Neural progenitor cell (in vitro differentiated cells): ENCODE measurements at places on chromosomes 2 and 18.

GRCh38 chr2:62055724-62056336 lies 140.1 kb upstream of the B3GNT2 start:
- DNase-seq = no peak

DNA sequence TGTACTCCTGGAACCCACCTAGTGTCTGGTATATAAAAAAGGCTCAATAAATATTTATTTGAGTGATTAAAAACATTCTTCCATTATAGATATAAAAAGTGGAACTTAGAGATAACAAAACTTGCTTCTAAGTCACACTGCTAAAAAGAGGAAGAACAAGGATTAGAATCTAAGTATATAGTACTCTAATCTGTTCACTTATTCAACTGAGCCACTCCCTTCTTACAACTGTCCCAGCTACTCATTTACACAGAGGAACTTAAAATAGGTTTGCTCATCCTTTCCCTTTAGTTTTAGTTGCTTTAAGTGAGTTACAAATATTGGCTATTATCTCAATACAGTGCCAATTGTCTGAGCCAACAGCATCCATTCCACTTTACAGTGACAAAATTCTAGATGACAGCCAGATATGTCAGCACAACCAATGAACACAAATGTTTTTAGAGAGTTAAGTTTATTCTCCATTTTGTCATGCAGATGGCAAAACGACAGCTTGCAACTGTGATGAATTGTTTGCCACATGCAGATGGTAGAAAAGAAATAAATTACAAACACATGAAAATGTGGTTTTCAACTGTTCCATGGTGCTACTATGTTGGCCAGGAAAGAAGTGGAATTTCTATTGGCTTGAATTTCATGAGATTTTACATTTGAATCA lies 280.7 kb upstream of the ZC3H15 start:
- no peak for DNase-seq

DNA sequence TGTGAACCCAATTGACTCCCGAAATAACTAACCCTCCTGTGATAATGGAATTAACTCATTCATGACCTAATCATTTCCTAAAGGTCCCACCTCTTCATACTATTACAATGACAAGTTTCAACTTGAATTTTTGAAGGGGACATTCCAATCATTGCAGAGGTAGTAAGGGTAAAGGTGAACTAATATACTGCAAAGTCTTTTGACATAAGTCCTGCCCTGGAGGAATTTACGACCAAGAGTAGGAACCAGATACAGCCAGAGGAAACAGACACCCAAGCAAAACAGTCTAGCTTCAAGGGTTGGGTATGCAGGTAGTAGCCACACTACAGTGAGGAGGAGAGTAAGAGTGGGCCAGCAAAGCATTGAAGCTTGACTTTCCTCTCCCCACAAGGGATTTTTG lies 1.2 kb upstream of the SRBD1 start:
- DNase-seq = no peak

DNA sequence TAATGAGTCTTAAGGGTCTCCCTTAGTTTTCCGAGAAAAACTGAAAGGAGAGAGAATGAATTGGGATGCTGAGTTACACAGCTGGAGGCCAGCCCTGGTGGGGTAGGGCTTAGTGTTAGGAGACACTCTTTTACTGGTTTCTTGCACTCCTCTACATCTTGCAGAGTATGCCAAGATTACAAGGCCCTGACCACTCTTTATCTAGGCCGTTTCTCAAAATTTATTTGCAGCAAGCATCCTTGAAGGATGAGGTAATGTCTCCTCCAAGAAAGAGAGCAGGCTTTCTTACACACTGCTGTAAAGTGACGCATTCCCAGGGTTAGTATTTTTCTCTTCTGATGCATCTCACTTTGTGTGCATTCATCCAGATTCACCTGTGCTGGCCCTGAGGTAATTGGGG lies 166.2 kb downstream of the TDRD15 start:
- peak; percentile 38 for DNase-seq

- DNase-seq = no peak
These were observed 115.5 kb upstream of the KLHL14 start for GRCh38 chr18:32888306-32888705.

- no peak for DNase-seq
These were observed 7.9 kb downstream of the IMPA2 start for GRCh38 chr18:11989174-11989573.

DNA sequence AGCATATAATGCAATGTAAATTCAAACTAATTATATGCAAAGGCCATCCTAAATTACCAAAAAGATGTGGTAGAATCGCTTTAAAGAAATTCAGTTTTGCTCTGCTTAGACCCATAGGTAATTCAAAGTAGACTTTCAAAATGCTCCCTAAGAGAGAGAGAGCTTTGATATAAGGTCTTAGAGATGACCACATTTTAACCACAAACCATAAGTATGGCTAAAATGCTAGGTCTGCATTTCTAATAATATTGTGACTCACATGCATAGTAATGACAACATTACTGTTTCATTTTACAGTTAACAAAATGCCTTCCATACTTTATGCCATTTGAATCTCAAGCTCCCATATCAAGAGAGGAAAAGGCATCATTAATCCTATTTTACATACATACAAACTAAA lies 144.5 kb downstream of the RAD51AP2 start:
- DNase-seq = no peak

DNA sequence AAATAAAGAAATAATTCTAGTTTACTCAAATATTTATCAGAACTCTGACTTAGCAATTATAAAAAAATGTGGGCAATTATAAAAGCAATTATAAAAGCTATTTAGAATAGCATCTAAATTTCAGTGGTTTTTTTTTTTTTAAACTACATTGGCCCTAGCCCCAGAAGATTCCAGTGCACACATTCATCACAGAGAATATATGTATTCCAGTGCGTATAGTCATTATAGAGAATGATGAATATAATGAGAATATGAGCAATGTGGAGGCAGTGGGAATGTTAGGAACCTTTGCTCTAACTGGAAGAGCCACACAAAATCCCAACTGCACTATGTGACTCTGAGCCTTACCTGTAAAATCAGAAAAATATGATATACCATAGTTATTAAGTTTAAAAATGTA lies 10.5 kb downstream of the MAP3K2 start:
- no peak for DNase-seq

DNA sequence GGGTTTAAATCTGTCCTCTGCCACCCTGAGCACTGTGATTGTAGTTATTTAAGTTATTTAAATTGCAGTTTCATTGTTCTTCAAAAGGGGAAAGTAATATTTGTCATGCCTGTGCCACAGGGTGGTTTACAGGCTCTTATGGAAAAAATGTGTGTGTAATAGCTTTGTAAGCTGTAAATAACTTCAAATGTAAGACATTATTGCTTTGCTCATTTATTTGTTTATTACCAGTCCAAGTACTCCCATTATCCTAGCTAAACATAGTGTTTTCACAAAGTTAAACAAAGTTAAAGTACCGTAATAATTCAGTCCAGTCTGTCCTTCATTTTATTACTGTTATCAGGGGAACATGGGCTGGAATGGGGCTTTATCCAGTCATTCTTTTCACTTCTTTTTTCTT lies 43.4 kb upstream of the IGFBP2 start:
- no peak for DNase-seq

- DNase-seq = no peak
These were observed 16.9 kb upstream of the COL6A3 start for GRCh38 chr2:237430861-237431260.

DNA sequence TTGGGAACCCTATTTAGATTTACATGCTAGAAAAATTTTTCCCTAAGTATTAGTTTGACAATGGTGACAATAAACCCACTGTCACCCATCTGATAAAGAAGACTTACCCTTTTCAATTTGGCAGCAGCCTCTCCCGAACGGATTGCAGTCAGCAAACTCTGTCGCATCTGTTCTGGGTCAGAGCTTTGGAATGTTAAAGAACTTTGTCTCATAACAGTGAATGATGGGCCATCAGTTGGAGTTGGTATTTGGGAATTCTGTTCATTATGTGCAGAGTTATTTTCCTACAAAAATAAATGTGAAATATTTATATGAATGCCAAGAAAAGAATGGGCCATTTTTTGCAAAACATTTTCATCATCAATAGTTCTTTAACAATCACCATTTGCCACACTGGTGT lies 70.8 kb upstream of the GRB14 start:
- DNase-seq = no peak

DNA sequence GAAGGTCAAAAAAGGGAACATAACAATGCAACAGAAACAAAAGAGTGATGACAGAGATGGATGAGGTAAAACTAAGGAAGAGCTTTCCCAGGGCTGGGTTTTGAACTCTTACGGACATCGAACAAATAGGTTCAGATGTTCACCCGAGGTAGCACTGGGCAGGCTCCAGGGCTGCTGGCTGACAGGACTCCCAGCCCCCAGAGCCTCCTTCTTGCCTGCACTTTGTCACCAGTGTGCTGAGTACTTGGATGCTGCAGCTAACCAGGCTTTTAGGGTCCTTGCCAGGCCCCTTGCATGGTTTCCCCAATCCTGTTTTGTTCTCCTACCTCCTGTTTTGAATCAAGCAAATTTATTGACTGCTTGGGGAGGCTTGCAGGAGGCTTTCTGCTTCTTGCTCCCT lies 322.9 kb downstream of the DYSF start:
- DNase-seq = no peak

- peak; percentile 33 for DNase-seq
These were observed 155.1 kb upstream of the LMAN1 start for GRCh38 chr18:59514203-59514602.

DNA sequence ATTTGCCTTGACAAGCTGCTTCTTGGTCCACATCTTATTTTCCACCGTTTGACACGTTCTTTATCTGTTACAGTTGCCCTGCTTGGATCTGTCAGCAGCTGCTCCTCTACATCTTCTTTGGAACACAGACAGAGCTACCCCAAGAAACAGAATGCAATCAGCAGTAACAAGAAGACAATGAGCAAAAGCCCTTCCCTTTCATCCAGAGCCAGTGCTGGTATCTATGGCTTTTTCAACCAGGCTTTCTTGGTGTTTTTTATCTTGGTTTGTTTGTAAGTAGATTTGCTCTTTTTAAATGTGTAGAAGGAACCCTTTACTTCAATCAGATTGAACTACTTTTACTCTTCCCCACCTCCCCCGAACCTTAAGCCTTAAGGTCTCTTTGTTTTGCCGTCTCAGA lies 41.9 kb downstream of the CLIP4 start:
- peak; percentile 54 for DNase-seq

DNA sequence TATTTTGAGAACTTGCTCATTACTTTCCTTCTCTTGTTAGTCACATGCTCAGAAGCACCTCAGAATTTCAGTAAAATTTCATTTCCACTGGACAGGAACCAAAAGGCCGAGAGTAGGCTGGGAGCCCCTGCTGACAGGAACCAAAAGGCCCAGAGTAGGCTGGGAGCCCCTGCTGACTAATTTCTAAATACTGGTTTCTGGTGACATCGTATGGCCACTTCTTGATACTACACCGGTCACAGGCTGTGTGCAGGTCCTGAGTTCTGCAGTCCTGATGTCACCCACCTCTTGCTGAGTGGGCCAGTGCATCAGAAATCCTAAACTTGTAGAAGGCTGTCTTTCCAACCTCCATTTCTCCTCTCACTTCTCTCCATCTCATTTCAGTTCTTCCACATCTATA lies 17.7 kb upstream of the EN1 start:
- peak; percentile 69 for DNase-seq

- DNase-seq = no peak
These were observed 169.6 kb upstream of the HDAC4 start for GRCh38 chr2:239570216-239570925.

- peak; percentile 34 for DNase-seq
These were observed 108.6 kb downstream of the COMMD1 start for GRCh38 chr2:62014102-62014501.

DNA sequence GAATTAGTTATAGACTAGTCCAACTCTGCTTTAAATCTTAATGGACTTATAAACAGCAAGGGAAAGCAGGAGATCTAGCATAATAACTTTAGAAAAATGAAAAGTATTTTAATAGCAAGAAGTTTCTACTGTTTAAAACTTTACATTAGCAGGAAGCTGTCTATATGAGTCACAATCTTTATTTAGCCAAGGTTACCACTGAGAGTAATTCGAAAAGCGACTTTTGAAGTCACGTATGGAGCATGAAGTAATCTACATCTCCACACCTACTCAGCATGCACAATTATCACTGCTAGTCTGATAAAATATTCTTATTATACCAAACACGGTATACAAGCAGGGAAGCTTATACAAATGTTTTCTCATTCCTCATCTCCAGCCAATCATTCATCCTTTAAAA lies 515.4 kb upstream of the SOX11 start:
- no peak for DNase-seq

- no peak for DNase-seq
These were observed 61.3 kb downstream of the CUL3 start for GRCh38 chr2:224523626-224524577.

GRCh38 chr2:24613154-24613814 lies 122.2 kb downstream of the NCOA1 start:
- peak; percentile 73 for DNase-seq

- DNase-seq = no peak
These were observed 56.5 kb downstream of the RPIA start for GRCh38 chr2:88747990-88748389.

DNA sequence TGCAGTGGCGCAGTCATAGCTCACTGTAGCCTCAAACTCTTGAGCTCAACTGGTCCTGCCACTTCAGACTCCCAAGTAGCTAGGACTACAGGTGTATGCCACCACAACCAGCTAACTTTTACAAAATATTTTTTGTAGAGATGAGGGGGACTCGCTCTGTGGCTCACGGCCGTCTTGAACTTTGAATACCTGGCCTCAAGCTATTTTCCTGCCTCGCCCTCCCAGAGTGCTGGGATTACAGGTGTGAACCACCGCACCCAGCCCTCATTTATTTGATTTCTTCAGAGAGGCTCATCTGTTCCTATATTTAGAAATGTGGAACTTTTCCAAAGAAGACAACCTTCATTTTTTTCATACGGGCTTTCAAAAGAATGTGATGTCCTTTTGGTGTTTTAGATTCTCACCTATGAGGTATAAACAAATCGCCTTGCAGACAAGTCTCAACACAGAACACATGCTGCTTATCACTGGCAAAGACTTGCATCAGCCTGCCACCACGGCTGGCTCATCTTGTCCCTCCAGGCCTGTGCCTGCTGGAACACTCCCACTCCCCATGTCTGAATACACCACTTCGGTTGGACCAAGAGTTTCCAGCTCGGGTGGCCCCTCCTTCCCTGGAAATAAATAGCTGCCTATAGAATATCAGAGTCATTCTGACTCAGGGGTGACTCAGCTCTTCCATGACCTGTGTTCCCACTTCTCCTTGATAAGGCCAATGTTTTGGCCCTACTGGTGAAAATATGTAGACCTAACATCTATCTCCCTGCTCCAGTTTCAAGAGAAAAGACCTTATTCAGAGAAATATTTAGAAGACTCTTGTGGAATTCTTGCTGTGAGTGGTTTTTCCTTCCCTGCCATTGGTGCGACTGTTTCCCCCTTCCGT lies 202.6 kb downstream of the TGIF1 start:
- DNase-seq = no peak

DNA sequence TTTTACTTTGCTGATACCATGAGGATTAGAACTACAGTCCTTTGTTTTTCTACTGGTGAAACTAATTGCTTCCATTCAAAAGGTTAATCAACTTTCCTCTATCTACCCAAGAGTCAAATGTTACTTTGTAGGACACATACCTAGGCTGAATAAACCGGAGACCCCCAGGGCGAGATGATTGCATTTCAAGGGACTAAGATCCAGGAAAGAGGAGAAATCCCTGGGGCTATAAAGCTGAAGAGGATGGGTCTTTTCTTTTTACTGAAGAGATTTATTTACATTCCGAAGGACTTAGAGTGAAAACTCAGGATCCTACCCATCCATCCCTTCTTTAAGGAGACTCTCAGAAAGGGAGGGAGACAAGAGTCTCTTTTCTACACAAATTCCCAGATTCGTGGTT lies 331.9 kb downstream of the CDH19 start:
- peak; percentile 87 for DNase-seq
